ENCODE measurements at places on chromosomes 3 and 15.
A peak's percentile ranks its signal among the peaks of the same experiment; 100 is the strongest.

- no peak for DNase-seq
Measured at GRCh38 chr3:3633761-3634160, 165.5 kb upstream of the LRRN1 start.

DNA sequence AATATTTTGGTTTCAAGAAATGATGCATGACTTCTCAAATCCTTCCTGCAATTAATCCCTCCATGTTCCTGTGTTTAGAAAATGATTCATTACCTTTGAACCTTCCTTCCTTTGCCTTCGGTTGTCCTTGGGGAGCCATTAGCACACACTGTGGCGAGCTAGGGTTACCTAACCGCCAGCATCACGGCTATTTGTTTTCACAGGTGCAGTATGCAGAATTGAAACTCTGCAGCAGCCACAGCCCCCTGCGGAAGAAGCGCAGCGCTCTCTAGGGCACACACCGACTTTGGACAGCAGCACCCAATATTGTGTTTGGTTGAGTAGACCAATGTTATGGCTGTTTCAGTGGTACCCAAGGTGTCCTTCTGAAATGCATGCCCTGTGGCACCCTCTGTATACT, 247.4 kb downstream of the MCTP2 start:
- DNase-seq, result no peak

DNA sequence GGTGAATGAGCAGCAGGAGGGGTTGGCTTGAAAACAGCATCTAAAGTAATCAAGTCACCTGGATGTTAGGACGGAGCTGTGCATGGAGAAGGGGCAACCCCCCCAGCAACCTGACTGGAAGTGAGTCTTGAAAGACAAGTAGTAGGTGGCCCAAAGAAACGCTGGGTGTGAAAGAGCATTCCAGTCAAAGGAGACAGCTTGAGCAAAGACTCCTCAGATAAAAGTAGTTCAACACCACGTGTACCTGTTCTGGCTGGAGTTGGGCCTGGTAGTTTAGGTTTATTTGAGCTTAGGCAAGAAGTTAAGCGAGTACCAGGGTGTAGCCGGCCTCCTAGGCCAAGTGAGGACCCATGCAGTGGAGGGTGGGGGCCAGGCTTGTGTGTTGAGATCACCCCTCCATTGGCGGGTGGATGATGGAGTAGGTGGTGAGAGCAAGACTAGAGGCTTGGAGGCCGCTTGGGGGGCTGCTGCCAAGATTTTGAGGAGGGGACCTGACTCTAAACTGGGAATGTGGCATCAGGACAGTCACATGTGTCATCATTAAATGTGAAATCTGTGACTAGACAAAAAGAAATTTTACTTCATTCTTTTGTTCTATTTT, 61.3 kb downstream of the ABHD2 start:
- DNase-seq, result no peak

DNA sequence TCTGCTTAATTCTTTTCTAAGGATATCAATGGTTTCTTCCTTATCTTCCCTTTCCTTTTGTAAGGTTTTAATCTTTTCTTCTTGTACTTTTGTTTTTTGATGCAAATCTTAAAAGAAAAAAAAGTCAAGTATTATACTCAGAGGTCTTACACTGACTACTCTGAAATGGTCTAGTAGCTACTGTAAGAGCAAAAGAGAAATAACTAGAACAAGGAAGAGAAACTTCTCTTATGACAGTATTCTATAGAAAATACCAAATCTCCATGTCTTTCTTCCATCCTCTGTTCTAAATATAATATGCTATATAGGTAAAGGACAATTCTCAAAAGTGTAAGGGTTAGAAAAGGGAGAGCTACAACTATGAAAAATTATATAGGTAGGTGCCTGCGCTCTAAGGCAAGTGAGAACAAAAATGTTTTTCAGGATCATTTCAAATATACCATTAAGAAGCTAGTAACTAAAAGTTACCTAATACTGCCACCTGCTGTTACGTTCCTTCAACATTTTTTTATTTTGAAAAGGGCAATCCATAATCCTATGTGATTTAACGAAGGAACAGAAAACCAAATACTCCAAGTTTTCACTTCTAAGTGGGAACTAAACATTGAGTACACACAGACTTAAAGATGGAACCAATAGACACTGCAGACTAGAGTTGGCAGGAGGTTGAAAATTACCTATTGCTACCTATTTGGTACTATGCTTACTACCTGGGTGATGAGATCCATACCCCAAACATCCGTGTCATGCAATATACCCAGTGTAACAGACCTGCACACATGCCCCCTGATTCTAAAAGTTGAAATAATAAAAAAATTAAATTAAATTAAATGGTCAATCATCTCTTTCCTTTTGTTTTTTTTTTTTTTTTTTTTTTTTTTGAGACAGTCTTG, 36.7 kb downstream of the CIP2A start:
- DNase-seq, result no peak

DNA sequence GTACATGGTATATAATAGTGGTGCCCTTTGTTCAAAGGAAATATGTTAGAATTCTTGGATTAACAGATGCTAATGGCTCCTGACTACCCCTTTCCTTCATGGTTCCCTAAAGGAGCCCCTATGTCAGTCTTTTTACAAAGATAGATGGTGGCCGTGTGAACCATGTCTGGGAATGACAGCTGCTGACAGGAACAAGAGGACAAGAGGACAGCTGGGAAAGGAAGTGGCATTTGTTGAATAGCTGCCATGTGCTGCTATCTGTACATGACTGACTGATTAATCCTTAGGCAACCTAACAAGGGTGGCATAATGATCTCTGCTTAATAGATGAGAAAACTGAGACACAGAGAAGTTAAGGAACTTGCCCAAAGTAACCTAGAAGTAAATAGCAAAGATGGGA, 321.7 kb downstream of the ZNF621 start:
- no peak for DNase-seq

DNA sequence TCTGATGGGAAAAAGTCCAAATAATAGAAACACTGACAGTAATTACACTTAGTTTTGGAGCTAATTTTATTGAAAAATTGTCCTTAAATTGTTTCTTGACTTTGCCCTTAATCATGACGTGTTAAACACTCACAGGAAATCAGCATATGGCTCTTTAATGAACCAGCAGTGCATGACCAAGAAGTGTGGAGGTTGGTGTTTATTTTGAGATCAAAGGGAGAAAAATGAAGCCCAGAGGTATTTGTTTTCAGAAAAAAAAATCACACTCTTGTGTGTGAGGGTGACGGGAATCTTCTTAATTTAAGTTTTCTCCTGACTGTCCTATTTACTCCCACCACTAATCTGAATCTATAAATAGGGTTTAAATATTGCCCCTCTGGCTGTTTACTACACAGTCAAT, 28.8 kb upstream of the SYNM start:
- no peak for DNase-seq

DNA sequence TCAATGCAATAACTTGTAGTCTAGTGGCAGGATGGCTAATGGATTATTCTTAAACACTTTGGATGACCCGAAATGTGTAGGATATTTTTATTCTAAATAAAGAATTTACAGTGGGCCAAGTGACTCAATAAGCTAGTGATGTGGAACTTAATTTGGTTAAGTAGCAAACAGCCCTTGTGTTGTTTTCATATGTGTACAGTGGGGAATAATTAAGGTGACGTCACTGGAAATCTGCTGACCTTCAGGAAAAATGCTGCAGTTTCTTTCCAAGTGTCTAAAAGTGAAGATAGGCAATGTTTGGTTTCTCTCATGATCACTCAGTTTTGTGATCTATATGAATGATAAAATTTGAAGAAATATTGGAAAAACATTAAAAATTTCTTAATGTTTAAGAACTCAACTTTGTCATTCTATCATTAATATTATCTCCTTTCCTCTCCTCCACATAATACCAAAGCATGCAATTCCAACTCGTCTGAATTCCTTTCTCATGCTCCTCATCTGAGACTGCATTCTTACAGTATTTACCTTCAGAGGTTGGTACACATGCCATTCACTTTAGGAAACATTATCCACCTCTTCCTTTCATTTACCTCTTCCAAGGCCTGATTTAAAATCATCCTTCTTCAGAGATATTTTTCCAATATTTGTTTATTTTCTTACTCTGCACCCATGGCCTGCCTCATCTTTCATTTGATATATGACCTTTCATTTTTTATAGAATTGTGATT, 414.6 kb upstream of the ARPP21 start:
- DNase-seq, result no peak

DNA sequence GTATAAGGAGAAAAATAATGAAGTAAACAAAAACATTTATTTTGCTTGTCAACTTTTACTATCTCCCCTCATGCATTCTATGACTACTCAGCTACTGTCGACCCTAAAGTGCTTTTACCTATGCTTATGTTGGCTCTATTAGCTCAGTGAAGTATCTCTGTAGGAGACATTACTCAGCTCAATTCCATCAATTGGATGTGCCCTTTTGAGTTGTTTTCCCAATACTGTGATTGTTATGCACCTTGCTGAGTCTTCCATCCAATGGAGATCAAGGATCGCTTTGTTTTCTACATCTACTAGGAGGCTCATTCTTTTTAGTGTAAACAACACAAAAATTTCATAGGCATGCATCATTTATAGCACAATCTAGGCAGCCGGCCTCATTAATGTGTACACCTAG, 403.8 kb upstream of the ARL6 start:
- no peak for DNase-seq

DNA sequence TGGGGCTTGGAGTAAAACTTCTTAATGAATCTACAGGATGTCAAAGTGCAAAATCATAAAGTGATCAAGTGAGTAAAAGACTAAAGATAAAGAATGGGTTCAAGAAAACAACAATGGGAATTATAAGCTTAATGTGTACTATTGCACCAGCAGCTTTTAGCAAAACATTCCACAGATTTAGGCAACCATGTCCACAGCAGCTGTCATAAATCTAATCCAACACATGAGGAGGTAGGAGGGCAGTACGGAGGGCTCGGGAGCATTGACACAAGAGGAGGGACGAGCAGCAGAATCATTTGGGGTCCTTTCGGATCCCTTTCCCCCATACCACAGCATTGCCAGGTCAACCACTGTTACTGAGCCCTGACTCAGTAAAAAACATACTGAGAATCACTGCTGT, 464.3 kb upstream of the WNT5A start:
- no peak for DNase-seq

DNA sequence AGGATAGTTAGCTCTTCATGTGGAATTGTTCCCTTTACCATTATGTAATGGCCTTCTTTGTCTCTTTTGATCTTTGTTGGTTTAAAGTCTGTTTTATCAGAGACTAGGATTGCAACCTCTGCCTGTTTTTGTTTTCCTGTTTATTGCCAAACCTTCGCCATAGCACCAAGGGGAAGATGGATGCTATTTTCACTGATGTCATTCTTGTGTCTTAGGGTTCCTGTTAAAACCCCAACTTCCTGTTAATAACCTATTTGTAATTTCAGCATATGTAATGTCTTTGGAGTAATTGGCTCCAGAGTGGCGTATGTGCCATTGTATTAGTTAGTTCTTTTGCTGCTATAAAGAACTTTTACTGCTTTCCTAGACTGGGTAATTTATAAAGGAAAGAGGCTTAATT, 10.8 kb downstream of the SAMMSON start:
- no peak for DNase-seq

GRCh38 chr15:89586651-89587050, 11.4 kb downstream of the TICRR start:
- no peak for DNase-seq

GRCh38 chr15:72541674-72542073, 67.5 kb downstream of the ARIH1 start:
- no peak for DNase-seq

DNA sequence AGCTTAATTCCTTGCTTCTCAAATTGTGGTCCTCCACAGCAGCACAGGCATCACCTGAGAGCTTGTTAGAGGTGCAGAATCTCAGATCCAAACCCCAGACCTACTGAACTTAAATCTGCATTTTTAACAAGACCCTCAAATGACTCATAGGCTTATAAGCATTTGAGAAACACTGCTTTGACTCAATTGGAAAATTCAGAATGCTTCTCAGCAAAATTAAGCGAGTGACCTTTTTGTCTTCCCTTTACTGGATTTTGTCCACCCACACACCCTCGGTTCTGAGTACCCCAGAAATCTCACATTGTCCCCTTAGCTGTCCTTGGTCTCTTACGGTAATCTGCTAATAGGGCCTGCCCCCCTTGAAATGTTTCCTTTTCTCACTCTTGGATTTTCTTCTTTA, 17.9 kb downstream of the CD80 start:
- DNase-seq, result no peak

GRCh38 chr15:87874896-87875711, 381.4 kb downstream of the NTRK3 start:
- DNase-seq, result no peak

- DNase-seq, result no peak
Measured at GRCh38 chr3:57939775-57940174, 68.4 kb upstream of the FLNB start.

- no peak for DNase-seq
Measured at GRCh38 chr3:36132214-36132613, 248.1 kb upstream of the STAC start.

GRCh38 chr3:27675287-27675686, 46.8 kb downstream of the EOMES start:
- no peak for DNase-seq

DNA sequence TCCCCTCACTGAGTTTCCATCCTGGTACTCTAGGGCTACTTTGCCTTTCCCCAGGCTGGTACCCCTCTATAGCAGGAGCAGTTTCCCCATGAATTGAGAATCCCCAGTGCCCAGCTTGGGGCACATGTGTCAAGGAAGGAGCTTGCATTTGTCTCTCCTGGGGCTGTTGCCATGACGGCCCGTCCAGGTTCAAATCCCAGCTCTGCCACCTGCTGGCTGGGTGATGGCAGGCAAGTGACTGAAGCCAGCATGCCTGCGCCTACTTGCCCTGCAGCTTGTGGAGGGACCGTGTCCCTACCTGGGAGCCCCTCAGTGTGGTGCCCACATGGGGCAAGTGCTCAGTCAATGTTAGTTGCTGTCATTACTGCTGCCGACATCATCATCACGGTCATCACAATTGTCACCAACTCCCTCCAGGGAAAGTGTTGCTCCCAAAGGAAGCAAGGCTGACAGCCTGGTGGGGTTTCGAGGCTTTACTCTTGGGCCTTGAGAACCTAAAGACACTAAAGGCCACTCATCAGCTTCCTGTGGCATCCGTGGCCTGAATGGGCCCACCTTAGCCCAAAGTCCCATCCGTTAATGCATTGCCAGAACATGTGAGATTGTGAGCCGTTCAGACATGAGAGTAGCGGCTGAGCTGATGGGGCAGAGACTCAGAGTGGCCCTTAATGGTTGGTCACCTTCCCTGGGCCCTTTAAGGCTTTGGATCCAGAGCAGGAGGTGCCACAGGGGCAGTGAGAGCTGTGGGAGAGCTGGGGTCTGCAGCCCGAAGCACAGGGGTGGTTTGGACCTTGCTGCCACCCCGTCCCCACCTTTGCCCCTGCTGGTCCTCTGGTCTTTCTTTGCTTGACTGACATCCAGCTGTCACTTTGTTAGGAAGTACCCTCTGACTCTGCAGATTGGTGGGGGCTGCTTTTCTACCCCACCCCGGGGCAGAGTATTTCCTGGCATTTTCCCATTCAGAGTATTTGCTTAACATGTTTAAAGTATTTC, 144.4 kb downstream of the DNAJB8 start:
- DNase-seq, result peak; percentile 11

GRCh38 chr3:25103391-25103790, 324.7 kb upstream of the RARB start:
- no peak for DNase-seq

- no peak for DNase-seq
Measured at GRCh38 chr3:157447026-157447694, 10.5 kb downstream of the PTX3 start.

GRCh38 chr15:83893308-83893707, 239.4 kb downstream of the ADAMTSL3 start:
- no peak for DNase-seq

Measured in stimulated activated CD4-positive, alpha-beta T cell treated with anti-CD3 and anti-CD28 coated beads, Interleukin-1b, Interleukin-23, amount 100 ng/mL, for 1 hour (primary cell).